ENCODE measurements at places on chromosomes 4 and X.
A peak's percentile ranks its signal among the peaks of the same experiment; 100 is the strongest.

DNA sequence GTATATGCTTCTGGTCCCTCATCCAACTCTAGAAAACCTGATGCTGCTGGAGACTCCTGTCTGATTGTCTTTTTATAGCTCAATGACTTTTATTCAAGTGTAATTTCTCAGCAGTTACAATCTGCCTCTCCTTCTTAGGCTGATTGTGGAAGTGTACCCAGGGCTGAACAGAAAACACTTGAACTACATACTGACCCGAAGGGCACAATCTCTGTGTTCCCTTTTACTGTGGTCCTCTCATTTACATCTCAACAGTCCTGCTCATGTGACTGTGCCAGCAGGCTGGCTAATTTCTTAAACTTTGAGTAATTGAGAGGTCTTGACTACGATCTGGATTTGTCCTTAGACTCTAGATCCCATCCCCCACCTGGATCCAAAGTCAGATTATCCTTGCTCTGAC lies 863.4 kb downstream of the PDHA2 start:
- no peak for DNase-seq

DNA sequence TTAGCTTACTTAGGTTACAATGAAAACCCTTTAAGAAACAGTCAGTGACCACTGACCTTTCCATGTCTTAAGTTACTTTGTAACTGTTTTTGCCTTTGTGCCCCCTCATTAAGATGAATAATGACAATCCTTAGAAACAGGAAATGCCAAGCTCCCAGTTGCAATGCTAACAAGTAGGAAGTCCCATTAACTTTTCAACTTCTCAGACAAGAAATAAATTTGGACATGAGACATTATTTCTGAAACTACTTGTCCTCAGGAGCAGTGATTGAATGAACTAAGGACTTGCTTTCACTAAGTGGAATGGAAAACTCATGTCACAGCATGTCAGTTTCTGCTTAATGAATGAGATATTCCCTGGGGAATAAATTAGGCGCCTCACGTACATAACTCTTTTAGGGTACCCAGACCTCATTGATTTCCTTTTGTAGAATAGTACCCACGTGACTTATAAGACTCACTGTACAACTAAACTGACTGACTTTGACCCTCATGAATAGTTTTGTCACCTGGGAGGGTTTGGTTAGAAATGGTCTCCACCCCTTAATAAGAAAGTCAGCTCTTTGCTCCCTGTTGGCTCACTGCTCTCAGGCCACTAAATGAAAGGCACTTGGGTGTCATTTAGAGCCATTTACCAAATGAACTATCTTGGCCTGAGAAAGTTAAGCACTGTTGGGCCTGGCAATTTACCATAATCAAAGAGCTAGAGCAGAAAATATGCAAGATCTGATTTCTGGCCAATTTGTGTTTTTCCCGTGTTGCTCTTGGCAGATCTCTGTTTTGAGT lies 383.9 kb downstream of the RPA4 start:
- peak; percentile 2 for DNase-seq

DNA sequence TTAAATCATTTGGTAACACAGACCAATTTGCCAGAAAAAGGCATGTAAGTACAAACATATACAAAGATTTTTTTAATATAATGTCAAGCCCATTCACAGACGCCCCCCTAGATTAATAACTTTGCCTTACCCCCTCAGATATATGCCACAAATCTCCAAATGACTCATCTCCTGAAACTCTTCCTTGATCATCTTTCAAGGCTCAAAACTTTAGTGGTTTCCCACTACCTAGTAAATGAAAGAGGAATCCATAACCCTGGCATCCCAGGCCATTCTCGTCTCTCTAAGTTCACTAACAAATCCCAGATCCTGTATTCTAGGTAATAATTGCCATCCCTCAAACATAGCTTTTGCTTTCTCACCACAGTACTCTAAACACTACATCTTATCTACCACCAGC lies 61.9 kb downstream of the PRSS12 start:
- peak; percentile 45 for DNase-seq

GRCh38 chr4:19224820-19225219 lies 1026.9 kb upstream of the SLIT2 start:
- peak; percentile 34 for DNase-seq

- DNase-seq = no peak
These were observed 78.6 kb upstream of the RAPGEF2 start for GRCh38 chr4:159024266-159024665.

GRCh38 chr4:111283066-111283677 lies 660.3 kb upstream of the PITX2 start:
- peak; percentile 62 for DNase-seq

DNA sequence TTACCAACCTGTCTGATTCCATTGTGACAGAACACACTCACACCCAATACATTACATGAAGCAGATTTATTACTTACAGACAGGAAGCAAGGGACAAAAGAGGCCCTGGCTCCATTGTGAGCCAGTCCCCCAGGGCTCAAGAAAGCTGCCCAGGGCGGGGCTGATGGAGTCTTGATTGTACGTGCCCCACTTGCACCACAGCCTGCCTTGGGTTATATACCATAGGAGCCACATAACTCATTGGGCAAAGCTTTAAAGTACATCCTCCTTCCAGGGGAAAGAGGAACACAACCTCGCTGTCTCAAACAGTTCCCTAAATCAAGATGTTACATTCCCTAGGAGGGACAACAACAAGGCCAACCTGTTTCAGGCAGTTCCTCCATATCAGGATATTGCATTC lies 3.4 kb upstream of the ZRSR2 start:
- DNase-seq = no peak

- DNase-seq = no peak
These were observed 97.1 kb downstream of the TMA16 start for GRCh38 chr4:163591614-163592020.

DNA sequence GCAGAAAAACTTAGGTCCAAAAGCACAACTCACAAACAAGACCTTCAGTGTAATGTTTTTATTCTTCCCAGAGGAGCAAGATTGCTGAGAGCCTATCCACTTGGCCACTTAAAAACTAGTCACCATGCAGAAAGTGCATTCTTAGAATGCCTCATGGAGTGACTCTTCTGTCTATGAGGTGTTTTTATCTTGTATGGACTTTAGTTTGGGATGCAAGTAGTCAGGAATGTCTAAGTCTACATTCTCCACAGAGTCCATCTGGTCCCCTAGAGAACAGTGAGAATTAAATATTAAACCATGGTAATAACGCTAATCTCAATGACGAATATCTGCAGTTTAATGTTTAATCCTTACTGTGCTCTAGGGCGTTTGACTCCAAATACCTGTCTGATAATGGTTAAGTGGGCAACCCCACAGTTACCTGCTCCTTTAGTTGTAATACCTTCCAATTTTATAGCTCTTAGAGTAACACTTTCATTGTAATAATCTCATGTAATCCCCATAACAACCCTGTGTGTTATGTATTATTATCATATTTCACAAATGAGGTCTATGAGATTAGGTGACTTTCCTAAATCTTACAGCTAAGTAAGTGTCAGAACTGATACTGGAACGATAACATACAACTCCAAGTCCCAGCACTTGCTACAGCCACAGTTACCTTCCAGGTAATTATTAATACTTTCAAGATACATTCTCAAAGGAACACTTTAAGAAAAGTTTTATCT lies 235.6 kb upstream of the JADE1 start:
- DNase-seq = peak; percentile 92

Measured in EL (cell line).